ENCODE measurements at places on chromosomes 7 and 10.

DNA sequence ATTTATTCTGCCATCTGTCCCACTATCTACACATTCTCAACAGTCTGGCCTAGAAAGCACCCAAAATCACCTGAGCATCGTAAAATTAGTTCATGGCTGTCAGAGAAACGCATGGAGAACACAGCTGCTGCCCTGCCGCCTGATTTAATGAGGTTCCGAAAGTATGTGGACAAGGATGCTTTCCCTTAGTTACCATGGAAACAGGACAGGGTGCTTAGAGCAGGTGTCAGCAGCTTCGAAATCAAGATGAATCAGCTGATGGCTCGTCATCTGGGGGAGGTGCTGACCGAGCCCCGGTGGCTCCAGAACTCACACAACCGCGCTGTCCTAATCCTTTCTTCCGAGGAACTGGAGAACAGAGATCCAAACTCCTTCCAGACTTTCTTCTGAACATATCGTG is 151.5 kb downstream of the TEX36 start:
- DNase-seq: no peak

- no peak for DNase-seq
Observed at GRCh38 chr7:106653488-106653887, 7.5 kb downstream of the CCDC71L start.

GRCh38 chr10:30188101-30188500 is 128.7 kb upstream of the JCAD start:
- no peak for DNase-seq

DNA sequence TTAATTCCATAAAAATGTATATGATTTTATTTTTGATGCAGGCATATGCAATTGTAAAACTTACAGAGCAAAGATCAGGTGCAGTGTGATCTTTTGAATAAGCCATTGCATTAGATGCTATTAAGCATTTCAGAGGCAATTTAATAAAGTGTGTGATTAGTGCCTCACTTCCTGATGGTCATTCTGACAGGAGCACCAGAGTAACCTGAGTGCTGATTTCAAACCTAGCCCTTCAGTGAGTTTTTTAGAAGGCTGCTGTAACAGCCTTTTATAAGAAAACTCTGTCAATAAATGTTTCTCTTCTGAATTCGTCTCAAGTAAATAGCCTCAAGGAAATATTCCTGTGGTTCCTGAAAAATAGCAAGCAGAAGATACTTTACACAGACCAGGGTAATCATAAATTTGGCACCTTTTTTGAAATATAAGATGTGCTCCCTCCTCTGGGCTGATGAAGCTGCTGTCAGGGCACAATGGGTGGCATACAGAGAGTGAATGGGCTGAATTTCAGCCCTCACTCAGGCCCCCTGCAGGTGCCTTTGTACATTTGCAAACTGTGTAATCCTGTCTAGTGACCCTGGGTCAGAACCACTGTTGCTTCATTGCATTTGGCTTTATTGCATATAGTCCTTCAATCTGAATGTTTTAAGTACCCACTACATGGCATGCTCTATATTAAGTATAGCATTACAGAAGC is 193.7 kb upstream of the CSTF2T start:
- no peak for DNase-seq

GRCh38 chr7:74364061-74364460 is 74.9 kb downstream of the CLIP2 start:
- DNase-seq: no peak

DNA sequence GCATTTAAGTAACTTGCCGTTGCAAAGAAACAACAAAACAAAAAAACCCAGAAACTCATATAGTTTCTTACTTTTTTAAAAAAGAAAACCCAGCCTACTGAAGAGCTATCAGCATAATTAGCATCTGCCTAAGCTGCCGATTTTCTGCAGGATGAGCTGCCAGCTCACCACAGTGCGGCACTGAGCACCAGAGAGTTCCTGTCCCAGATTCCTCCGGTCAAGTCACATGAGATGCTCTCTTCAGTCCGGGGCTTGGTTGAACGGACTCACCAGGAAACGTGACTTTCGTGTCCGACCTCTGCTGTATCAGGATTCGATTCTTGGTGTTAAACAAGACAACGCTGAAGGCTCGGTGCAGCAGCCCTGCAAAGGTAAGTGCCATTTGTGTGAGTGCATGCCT is 3.2 kb downstream of the IDI2 start:
- DNase-seq: no peak

- no peak for DNase-seq
Observed at GRCh38 chr7:41162612-41163011, 540.3 kb downstream of the INHBA start.

GRCh38 chr7:28037220-28038010 is 143.2 kb downstream of the JAZF1 start:
- DNase-seq: no peak

DNA sequence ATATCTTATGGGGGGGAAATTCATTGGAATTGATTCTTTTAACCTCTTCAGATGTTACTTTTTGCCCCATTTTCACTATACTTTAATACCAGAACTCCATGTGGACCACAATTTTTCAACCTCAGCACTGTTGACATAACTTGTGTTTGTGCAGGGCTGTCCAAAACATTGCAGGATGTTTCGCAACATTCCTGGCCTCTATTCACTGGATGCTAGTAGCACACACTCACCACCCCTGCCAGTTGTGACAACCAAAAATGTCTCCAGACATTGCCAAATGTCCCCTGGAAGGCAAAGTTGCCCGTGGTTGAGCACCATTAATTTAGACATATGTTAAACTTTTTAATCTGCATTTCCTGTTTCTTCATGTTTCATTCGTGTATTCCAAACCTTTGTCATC is 234.7 kb downstream of the GFRA1 start:
- DNase-seq: no peak

- DNase-seq: no peak
Observed at GRCh38 chr7:81430150-81430549, 339.7 kb downstream of the HGF start.

DNA sequence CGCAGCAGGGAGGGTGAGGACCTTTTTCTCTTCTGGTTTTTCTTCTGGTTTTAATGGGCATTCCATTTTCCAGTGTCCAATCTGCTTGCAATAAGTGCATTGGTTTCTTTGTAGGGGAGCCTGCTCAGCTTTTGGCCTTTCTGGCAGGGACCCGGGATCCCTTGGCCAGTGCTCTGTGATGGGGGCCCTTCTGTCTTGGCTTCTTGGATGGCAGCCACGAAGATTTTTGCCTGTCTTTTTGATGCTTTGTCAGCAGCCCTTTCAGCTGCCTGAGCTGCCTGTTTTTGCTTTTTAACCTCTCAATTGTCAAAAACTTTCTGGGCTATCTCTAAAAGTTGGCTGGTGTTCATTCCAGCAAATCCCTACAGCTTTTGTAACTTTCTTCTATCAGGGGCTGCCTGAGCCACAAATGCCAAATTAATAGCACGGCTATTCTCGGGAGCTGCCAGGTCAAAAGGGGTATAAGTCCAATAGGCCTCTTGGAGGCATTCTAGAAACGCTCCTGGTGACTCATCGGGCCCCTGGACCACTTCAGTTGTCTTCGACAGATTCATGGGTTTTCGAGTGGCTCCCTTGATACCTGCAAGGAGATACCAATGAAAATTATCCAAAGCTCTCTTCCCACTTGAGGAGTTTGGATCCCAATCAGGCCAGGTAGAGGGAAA is 179.9 kb upstream of the MBL2 start:
- DNase-seq: no peak

GRCh38 chr7:80791509-80791929 is 127.3 kb downstream of the SEMA3C start:
- no peak for DNase-seq

DNA sequence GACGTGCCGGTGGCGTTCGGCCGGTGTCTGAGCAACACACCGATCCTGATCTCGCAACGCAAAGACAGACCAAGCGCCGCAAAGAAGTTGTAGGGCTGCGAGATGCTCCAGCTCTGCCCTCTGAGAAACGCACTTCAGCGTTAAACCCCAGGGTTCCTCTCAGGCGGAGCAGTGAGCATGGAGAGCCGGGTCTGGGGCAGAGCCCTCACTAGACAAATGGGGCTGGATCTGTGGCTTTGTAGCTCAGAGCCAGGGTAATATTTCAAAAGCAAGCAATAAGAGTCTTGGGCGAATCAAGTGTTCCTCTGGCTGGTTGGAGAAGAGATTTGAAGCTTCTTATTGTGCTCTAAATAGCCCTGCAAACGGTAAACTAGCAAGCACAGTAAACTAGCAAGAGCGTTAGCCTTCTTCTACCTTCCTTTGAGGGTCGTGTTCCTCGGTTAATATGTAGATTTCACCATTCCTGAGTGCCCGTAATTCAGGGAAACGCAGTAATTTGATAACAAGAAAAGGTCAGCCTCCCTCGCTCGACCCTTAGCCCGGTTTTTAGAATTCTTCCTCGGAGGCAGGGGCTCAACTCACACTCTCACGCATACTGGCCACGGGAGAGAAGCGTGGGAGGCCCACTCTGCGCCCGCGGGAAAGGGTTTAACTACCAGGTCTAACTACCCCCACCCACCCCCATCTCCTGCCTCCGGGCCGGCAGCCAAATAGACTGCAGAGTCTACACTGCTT is 6.7 kb downstream of the SKAP2 start:
- DNase-seq: no peak

GRCh38 chr7:98165827-98166667 is 45.2 kb upstream of the BHLHA15 start:
- peak; percentile 17 for DNase-seq
